Bronchial epithelial cell (primary cell): ENCODE measurements at places on chromosomes 11 and 22. TPM values are rescaled to one million over a fixed set of nuclear protein-coding genes. Genes with fewer than 3 reads are reported as not detected.
A peak's percentile ranks its signal among the peaks of the same experiment; 100 is the strongest.

APOA4 gene
- total RNA-seq = not detected in 2 replicates

OR5A1 gene
- not detected in 2 replicates for total RNA-seq

C11orf86 gene
- not detected in 2 replicates for total RNA-seq

MMP1 gene
- total RNA-seq = 68.1 and 168 TPM in 2 replicates

DNA sequence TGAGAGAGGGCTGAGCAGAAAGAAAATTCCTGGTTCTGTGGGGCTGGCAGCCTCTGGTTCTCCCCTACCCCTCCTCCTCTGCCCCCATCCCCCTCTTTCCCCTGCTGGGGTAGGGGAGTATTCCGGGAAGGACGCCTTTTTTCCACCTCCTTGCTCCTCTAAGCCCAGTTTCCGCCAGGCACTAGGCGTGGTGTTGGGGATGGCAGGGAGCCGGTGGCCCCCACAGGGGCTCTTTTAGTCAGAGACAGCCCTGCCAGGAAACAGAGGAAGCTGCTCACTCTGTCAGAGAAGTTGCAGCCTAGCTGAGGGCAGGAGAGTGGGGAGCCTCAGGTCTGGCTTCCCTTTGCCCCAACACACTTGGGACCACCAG, 15.6 kb upstream of the ARHGEF17 start:
- no peak for DNase-seq

DNA sequence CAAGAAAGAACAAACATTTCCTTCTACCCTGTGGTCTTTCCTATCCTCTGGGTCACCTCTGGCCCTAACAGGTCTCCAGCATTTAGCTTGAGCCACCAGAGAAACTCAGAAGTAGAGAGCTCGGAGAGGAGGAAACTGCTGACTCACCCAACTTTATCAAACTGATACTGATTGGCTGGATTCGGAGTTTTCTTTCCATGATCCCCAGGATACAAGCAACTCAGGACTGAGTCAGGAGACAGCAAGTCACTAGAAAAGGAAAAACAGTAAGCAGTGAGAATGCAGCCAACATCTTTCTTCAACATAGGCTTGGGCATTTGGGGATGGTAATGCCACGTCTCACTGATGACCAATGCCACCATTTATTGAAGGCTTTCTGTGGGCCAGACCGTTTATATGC, 32.7 kb downstream of the THOC5 start:
- peak; percentile 62 for DNase-seq

DNA sequence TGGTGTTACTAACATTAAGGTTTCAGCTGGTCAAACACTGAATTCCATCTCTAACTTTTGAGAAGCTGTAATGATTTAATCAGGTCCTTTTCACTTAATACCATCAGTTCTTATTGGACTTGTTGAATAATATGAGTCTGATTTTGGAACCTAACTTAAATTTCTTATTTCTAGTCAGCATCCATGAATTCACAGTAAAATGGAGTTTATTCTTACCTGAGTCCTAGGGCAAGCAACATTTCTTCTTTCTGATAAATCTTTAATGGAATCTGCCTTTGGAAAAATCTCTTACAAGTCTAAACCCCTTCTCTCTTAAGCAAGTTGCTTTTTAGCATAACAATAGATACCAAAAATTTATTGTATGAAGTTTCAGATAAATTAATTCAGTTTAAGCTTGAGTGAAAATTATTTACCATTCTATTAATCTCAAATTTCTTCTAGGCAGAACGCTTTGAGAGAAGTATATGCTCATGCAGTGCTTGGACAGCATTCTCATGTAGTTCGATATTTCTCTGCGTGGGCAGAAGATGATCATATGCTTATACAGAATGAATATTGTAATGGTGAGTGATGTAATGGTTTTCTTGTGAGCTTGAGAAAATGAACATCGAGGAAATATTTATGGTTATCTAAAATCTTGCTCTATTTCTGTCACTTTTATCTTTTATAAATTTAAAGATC, 3.4 kb downstream of the WEE1 start:
- DNase-seq = peak; percentile 74
